ENCODE measurements at places on chromosomes 7 and 10. TPM values are rescaled to one million over a fixed set of nuclear protein-coding genes. Genes with fewer than 3 reads are reported as not detected.

Gene RASSF4
- 0.22 TPM for total RNA-seq

Gene PTPRZ1
- total RNA-seq = 9.8 TPM

Gene TECPR1
- total RNA-seq = 21.1 TPM

Gene CASTOR2
- 2.6 TPM for total RNA-seq

Gene SFTPA1
- total RNA-seq = not detected

Gene TWIST1
- total RNA-seq = 16.1 TPM

Gene HECW1
- 0.27 TPM for total RNA-seq

Gene ERVW-1
- total RNA-seq = not detected

Gene ASB10
- total RNA-seq = not detected

Gene C10orf53
- not detected for total RNA-seq

Gene KCTD7
- 5.5 TPM for total RNA-seq

Gene SLC26A5
- total RNA-seq = not detected

Gene AQP1
- not detected for total RNA-seq

Gene NACAD
- total RNA-seq = not detected

Gene GAD2
- total RNA-seq = not detected

Gene DDIT4
- total RNA-seq = 698 TPM

Gene PILRA
- total RNA-seq = 0.65 TPM

Gene CTTNBP2
- 0.17 TPM for total RNA-seq

Gene RASA4
- total RNA-seq = 2.1 TPM

Gene SFRP4
- not detected for total RNA-seq

Gene LIPJ
- not detected for total RNA-seq

Gene ORAI2
- 15.4 TPM for total RNA-seq

Gene KLLN
- 0.56 TPM for total RNA-seq

Gene INA
- total RNA-seq = not detected

Gene TMEM229A
- not detected for total RNA-seq

Gene CTNNA3
- total RNA-seq = not detected

Gene METTL27
- 4.4 TPM for total RNA-seq

Gene ABCB4
- not detected for total RNA-seq

Gene TAS2R4
- 3.5 TPM for total RNA-seq

Gene VOPP1
- total RNA-seq = 35.7 TPM

Gene ARHGAP12
- total RNA-seq = 26.0 TPM

Gene CUL2
- total RNA-seq = 30.7 TPM
